ENCODE measurements at places on chromosomes 1 and 21.

GRCh38 chr1:87329526-87330056 is 911 bp downstream of the LMO4 start:
- no peak for DNase-seq

DNA sequence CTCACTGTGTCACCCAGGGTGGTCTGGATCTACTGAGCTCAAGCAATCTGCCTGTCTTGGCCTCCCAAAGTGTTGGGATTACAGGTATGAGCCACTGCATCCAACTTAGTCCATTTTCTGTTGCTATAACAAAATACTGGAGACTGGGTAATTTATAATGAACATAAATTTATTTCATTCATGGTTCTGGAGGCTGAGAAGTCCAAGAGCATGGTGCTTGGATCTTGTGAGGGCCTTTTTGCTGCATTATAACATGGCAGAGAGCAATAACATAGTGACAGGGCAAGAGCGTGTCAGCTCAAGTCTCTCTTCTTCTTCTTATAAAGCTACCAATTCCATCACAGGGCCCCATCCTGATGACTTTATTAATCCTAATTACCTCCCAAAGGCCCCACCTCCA is 3.6 kb upstream of the KIF2C start:
- DNase-seq = no peak

- DNase-seq = no peak
These were observed 29.2 kb downstream of the EYA3 start for GRCh38 chr1:28058971-28059878.

- no peak for DNase-seq
These were observed 103.3 kb upstream of the DEPDC1 start for GRCh38 chr1:68600049-68600661.

- no peak for DNase-seq
These were observed 36.8 kb downstream of the TRIM11 start for GRCh38 chr1:228369608-228370438.

- DNase-seq = no peak
These were observed 207.4 kb downstream of the FGGY start for GRCh38 chr1:59504276-59504675.

GRCh38 chr1:150798525-150798924 is 9.5 kb downstream of the CTSK start:
- DNase-seq = no peak

- DNase-seq = no peak
These were observed 1.9 kb downstream of the TAL1 start for GRCh38 chr1:47229886-47230691.

DNA sequence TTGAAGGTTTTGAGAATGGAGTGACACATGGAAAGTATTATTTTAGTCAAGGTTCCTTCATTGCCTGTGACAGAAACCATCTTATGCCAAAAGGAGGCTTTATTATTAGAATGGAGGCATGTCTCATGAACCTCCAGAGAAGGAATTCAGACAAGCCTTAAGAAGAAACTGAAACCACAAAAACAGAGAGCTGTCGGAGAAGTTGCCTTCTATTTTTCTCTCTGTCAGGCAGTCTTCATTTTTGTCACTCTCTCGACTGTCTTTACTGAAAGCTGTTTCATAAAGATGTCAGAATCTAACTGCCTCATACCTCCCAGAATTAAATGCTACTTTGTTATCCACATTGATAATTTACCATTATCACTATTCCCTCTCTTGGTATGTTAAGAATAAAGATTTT is 434.7 kb upstream of the ADGRL4 start:
- no peak for DNase-seq

- DNase-seq = no peak
These were observed 102.1 kb downstream of the ADSS2 start for GRCh38 chr1:244349581-244350001.

- DNase-seq = no peak
These were observed 2.4 kb downstream of the FOXD3 start for GRCh38 chr1:63324779-63325119.

DNA sequence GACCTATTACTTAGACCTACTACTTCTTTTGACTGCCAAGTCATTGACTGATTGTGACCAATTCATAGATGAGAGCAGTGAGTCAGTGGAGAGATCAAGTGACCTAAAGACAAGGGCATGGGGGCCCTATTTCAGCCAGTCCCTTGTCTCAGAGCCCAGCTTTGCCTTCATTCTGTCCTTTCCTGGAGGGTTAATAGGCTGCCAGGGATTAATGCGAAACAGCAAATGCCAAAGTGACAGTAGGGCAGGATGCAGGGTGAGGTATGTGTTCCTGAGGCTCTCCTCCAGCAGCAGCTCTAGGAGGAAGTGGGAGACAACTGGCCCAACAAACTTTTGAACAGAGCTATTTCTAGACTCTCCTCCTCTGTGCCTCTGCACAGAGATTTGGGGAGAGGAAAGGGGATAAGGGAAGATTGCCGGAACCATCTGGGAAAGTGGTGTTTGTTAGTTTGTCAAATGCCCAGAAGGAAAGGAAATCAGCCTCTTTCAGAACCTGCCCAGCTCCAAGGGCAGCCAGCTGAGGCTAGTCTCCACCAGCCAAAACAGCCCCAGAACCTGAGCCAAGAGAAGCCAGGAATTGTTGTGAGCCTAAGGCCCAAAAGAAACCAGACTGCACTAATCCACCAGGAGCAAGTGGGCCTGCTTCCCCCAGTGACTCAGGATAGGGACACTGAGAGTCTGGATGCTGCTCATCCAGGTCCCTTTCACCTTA is 4.9 kb upstream of the S100A3 start:
- DNase-seq = no peak

DNA sequence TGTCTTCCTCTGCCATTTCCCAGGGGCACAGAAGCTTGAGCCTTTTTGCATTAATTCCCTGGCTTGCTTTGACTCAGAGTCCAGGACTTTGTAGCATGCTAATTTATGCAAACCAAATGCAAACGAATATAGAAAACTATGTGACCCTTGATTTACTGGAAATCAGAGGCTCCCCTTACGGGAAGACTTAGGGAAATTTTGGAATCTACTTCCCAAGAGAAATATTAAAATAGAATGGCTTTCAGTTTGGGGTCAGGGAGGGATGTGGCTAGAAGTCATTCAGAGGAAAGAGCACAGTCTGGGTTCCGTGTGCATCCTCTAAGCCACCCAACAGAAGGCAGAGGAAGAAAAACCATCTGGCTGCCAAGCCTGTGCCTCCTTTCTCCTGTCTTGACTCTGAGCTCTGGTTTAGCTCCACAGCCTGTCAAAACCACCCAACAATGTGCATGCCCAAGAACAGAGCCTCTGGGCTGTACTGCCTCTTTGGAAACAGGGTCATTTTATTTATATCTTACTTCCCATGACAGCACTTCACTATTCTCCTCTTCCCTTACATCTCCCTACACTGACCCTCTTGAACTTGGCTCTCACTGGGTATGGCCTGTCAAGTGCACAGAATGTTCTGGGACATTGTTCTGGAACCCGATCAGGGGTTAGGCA is 30.1 kb downstream of the ATF3 start:
- DNase-seq = no peak

DNA sequence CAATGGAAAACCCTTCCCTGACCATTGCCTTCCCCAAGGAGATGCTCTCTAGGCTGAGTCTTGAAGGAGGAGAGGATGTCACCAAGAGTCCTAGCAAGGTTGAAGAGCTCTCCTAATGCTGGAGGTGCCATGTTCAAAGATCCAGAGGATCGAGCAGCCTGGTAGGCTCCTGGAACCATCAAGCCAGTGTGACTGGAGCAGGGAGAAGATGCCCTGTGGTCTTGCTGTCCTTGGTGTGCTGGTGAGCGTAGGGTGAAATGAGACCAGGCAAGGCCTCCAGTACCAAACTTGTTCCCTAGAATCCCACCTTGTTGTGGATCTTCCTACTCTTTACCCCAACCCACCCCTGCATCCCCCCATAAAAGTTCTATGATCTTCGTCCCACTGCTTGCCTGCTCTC is 46.6 kb upstream of the GALNT2 start:
- no peak for DNase-seq

DNA sequence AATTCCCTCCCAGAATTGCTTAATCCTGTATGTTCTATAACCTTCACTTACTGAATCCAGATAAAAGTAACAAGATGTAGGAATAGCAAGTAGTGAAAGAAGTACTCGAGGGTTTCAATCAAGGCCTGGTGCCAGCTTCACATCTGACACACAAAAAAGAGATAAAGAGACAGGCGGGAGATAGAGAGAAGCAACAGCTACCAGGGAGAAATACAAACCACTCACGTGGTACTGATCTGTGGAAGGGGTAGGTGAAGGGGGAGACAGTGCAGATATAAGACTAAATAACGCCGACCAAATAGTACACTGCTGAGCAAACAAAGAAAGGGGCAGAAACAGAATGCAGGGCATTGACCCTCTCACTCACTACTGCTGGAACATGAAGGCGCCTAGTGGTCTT is 295.2 kb downstream of the NEGR1 start:
- no peak for DNase-seq

DNA sequence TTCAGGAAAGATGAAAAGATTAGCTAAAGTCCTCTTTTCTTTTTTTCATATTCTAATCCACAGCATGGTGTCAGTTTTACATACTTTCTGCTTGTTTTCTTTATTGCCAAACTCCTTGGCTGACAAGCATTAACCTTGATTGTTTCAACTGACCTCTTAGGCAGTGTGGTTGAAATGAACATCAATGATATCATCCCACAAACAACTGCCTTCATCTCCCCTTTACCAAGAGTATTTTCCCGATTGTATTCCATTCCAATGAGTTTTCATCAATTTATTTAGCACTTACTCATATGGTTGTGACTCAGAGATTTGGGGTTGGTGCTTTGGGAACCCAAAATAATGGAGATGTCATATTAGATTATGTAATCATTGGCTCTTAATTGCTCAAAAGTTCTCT is 71.8 kb downstream of the SPAG17 start:
- no peak for DNase-seq

DNA sequence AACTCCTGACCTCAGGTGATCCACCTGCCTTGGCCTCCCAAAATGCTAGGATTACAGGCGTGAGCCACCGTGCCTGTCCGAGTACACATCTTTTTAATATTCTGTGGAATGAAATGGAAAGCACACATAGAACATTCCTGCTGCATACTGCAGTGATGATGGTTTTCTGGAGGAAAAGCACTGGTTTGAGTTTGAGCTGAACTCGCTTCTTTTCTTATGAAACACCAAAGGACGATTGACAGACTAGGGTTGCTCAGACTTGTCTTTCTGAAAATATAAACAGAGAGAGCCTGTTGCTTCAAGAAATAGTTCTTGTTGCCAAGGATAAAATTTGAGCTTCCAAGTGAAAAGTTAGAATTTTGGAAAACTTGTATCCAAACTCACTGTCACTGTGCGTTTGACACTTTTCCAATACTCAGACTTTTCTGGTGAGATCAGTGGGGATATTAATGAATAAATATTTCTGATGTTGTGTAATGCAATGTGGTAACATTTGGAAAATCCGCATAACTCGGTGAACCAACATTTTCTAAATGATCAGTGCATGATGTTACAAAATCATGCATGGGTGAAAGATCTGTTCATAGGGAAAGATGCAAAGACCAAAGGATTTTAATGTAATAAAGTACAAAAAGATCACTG is 15.0 kb upstream of the ERMAP start:
- DNase-seq = no peak

DNA sequence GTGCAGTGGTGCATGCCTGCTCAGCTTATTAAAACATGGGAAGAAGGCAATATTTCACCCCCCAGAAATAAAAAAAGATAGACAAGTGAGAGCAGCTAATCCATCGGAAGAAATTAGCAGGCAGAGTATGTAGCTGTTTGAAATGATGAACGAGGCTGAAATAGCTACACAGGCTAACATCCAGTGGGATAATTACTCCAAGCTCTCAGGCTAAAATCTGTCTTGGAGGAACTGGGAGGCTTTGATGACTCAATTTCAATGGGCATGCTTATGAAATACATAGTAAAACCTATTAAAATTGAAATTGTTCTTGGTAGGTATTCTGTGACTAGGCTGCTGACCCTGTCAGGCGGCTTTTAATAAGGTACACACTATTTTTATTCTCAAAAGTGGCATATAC is 84.1 kb upstream of the RRP15 start:
- no peak for DNase-seq

- no peak for DNase-seq
These were observed 6.8 kb downstream of the PCP4L1 start for GRCh38 chr1:161265305-161265704.

Data from stimulated activated naive CD4-positive, alpha-beta T cell (primary cell).